Epithelial cell of umbilical artery (primary cell): ENCODE measurements at places on chromosomes 16 and 17. TPM values are rescaled to one million over a fixed set of nuclear protein-coding genes. Genes with fewer than 3 reads are reported as not detected.

The PPY gene
- total RNA-seq, result not detected in 2 replicates

The KRTAP1-1 gene
- total RNA-seq, result not detected in 2 replicates

The LRRC59 gene
- 196 and 216 TPM in 2 replicates for total RNA-seq

The KCTD2 gene
- total RNA-seq, result 10.1 and 13.2 TPM in 2 replicates

The TEX19 gene
- not detected in 2 replicates for total RNA-seq

The PIK3R5 gene
- total RNA-seq, result under 0.01 TPM in 1 of 2 replicates, not detected in the other

The CES1 gene
- total RNA-seq, result not detected in 2 replicates

The KRT28 gene
- total RNA-seq, result not detected in 2 replicates

The RCVRN gene
- not detected in 2 replicates for total RNA-seq

The CES3 gene
- not detected in 2 replicates for total RNA-seq

The CKLF gene
- 118 and 121 TPM in 2 replicates for total RNA-seq

The RPL27 gene
- total RNA-seq, result 928 and 1,618 TPM in 2 replicates

The C16orf92 gene
- not detected in 2 replicates for total RNA-seq

The CHD9 gene
- total RNA-seq, result 32.8 and 57.6 TPM in 2 replicates

The PLEKHH3 gene
- 7.9 and 8.4 TPM in 2 replicates for total RNA-seq

The ZBTB4 gene
- 6.7 and 7.1 TPM in 2 replicates for total RNA-seq

The CCL8 gene
- total RNA-seq, result not detected in 2 replicates

The RRAD gene
- total RNA-seq, result 0.65 and 1.5 TPM in 2 replicates

The KSR1 gene
- 10.7 and 18.8 TPM in 2 replicates for total RNA-seq

The GPR179 gene
- not detected in 2 replicates for total RNA-seq

The WSCD1 gene
- 63.7 and 84.0 TPM in 2 replicates for total RNA-seq

The PRSS27 gene
- 0.32 and 0.46 TPM in 2 replicates for total RNA-seq

The EFCAB5 gene
- total RNA-seq, result 0.15 and 0.97 TPM in 2 replicates

The ITGAD gene
- not detected in 2 replicates for total RNA-seq

The ARL4D gene
- 4.2 and 5.8 TPM in 2 replicates for total RNA-seq

The SUZ12 gene
- total RNA-seq, result 19.2 and 24.9 TPM in 2 replicates

The PRKCB gene
- 1.7 TPM in 1 of 2 replicates, not detected in the other for total RNA-seq

The SHISA6 gene
- not detected in 2 replicates for total RNA-seq

The HNF1B gene
- total RNA-seq, result not detected in 2 replicates

The NEUROD2 gene
- not detected in 2 replicates for total RNA-seq

The RND2 gene
- under 0.01 and 0.46 TPM in 2 replicates for total RNA-seq

The STH gene
- not detected in 2 replicates for total RNA-seq
